ENCODE measurements at places on chromosomes 5 and 9.

DNA sequence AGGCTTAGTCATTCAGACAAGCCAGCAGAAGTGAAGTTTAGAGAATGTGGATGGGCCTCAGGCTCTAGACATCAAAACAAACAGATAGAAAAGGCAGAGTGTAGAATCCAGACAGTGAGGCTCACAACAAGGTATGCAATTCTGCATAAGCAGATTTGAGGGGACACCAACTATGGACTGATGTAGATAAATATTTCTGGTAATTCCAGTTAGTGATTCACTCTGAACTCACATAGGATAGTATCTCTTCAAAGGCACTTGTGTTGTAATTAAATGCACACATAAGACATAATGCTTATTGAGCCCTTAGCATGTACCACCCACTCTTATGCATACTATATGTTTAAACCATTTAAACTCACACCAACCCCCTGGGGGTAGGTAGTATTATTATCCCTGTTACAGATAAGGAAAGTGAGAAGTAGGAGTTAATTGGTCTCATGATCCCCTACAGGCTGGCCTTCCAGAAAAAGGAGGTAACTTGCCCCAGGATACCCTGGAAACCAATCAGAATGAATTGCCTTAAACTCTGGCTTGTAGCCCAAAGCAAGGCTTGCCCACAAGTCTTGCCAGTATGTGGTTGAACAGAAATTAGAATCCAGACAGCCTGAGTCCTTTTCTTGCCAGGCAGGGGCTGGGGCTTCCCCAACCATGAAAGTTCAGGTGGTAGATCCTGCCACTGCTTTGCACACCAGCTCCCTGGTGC, 39.5 kb upstream of the HSPB3 start:
- no peak for DNase-seq

DNA sequence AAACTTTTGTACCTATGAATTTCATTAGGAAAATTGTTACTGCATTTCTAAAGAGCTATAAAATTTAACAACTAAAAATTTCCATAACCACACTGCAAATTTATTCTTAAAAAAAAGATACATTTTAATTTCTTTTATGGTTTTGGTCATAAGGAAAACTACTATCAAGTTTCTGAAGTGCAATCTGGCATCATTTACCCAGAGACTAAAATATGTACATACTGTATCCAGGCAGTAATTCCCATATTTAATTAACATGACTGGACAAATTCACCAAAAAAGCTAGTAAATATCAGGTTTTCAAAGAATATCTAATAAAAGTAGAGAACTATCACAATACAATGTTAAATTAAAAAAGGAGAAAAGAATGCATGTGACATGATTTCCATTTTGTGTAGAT, 20.7 kb downstream of the PUM3 start:
- no peak for DNase-seq

DNA sequence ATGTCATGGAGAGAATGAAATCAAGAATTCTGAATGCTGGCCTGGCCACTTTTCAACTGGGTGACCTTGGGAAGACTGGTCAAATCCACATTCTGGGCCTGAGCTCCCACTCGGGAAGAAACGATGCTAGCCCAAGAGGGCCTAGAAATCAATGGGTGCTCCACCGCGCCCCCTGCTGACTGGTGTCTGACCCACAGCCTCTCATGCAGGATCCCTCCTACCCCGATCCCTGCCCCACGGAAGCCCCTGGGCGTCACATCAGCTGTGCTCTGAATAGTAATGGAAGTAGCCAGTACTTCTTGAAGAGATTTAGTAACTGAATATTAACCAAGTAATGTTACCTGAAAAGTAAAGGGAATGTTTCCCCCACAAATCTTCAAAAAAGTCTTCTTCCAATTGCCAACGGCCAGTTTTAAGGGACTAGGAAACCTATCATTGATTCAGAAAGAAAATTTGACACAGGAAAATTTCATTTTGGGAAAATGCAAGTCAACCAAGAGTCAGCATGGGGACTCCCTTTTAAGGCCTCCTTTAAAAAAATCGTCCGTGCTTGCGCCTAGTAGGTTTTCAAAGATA, 43.9 kb downstream of the CRB2 start:
- no peak for DNase-seq

DNA sequence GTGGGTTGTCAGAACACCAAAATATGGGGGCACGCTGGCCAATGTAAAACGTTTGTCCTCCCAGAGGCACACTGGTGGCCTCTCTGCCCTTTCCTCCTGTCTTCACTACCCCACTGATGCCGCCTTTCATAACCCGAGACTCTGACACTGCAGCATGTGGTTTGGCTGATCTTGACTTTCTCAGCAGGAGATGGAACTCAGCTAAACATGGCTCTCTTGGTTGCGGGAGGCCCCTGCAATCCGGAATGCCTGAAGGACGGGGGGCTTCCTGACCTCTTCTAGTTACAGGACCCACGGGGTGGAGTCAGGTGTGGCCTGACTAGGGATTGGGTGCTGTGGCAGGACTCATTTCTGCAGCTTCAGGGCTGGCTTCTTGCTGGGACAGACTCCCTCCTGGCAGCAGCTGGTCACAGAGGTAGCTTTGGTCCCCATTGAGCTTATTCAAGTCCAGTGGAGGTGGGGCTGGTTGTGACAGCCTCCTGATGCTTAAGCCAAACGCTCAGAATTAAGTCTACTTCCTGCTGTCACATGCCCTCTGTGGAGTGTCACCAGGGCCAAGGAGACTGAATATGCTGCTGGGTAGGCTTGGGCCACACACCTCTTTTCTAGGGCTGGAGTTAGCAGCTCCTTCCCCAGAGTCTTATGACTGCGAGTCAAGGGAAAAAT, 44.2 kb downstream of the NXNL2 start:
- DNase-seq, result no peak

- DNase-seq, result no peak
Measured at GRCh38 chr5:160033546-160034252, 24.8 kb downstream of the TTC1 start.

DNA sequence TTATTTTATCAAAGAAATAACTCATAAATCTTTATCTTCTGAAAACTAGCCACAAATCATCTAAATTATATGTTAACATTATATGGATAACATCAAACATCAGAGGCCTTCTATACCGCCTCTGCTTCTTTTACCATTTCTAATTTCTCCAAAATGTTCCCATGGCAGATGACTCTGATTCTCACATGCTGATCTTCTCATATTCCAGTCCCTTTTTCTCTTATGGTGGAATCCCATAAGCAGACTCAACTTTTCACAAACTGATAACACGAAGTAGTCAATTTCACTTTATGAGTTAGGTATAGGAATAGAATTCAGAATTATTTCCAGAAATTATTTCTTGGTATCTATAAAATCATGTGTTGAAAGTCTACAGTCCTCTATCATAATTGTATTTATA, 212.3 kb downstream of the ENC1 start:
- no peak for DNase-seq

- DNase-seq, result no peak
Measured at GRCh38 chr5:142520885-142521284, 165.0 kb downstream of the FGF1 start.

DNA sequence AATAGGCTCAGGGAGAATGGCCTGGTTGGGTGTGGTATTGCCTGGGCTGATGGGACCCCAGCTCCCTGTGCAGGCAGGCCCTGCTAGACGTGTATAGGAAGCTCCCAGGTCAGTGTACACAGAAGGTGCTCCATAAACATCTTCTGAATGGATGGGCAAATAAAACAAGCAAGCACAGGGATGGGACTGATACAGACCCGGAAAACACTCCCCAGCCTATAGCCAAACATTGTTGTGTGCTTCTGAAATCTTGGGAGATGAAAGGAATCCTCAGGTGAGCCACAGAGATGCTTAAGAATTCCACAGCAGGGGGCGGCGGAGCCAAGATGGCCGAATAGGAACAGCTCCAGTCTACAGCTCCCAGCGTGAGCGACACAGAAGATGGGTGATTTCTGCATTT, 151.8 kb downstream of the ENTREP1 start:
- DNase-seq, result no peak

DNA sequence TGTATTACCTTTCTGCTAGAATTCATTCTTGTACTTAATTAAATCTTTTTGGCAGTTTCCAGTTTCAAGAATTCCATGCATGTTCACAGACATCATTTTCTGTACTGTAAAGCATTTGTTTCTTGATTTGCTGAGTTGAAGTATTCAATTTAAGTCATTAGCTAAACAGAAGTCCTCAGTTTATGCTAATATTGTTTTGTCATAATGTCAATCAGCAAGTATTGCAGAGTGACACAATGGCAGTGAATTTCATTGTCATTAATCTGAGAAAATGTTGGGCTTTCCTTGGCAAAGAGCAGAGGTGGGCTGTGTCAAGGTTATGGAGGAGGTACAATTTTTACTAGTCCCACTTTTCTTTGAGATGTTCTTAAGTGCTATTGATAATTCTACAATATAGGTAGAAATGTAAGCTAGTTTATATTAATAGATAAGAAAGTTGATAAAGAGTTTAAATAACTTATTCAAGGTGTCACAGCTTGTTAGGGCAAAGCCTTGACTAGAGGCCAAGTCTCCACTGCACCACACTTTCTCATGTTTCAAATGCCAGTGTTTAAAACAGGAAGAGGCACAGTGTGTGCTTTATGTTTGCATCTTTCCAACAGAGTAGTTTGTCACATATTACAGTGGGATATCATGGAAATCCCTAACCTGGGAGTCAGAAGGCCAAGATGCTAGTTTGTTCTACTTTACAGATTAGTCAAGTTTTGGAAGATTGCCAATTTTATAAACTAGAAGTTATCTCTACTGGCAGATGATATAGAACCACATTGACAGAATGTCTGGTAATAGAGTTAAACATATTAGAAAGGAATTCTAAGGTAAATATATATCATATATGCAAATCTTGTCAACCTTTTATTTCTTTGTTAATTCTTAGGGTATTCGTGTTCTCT, 56.3 kb downstream of the SLF1 start:
- DNase-seq, result no peak

DNA sequence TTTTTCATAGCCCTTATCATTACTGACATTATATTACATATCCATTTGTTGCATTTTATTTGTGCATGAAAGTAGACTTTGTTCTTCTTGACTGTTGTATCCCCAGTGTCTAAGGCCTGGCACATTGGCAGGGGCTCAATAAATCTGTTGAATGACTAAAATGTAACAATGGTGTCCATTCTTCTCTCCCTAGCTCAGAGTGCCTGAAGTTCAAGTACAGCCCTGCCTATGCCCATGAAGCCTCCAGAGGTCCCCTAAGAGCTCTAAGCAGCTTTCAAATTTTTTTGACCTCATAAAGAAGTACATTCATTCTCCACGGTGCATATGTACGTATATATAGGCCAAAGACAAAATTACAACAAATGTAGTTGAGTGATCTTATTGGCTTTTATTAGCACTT, 4.2 kb upstream of the BSPRY start:
- DNase-seq, result no peak

DNA sequence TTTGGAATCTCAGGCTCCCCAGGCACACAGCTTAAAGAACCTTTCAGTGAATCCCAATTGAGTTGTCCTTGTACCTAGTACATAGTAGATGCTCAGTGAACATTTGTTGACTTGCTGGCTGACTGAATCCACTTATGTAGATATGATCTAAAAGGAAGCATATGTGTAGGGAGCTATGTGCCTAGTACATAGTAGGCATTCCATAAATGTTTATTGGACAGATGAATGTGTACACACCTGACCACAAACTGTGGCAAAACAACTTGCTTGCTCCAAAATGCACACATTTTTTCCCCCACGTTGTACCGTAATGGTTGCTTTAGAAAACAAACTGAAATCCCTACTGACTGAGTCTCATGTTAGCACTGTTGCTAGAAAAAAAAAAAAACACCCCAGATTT, 80.2 kb upstream of the IL12B start:
- no peak for DNase-seq

GRCh38 chr5:41048986-41049385, 22.2 kb downstream of the MROH2B start:
- no peak for DNase-seq

GRCh38 chr5:143341807-143342570, 61.5 kb downstream of the NR3C1 start:
- DNase-seq, result no peak

DNA sequence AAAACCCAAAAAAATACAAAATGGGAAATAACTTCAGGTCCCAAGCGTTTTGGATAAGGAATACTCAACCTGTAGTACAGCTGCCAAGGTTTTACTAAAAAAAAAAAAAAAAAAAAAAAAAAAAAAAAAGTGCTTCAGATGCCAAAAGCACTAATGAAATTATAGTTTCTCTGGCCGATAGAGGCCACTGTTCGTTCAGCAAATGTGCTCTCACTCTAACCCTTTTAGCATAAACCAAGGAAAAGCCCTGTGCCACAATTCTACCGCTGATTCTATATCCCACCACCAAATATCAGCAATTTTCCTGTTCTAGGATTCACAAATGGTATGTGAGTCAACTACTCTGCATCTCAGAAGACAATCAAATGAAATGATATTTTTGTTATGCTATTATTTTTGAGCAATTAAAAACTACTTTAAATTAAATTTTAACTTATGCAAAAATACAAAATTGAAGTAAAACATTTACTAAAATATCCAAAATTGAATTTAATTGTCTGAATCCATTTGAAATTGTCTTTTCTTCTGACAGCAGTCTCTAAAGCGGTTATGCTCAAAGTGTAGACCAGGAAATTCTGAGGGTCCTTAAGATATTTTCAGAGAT, 79.8 kb downstream of the RICTOR start:
- DNase-seq, result peak; percentile 9

GRCh38 chr9:109427886-109428285, 70.2 kb downstream of the PTPN3 start:
- no peak for DNase-seq

- no peak for DNase-seq
Measured at GRCh38 chr9:136994180-136994887, 2.0 kb downstream of the CLIC3 start.

- no peak for DNase-seq
Measured at GRCh38 chr5:72170101-72170500, 62.8 kb downstream of the MAP1B start.

GRCh38 chr5:14504816-14505215, 76.8 kb upstream of the OTULINL start:
- DNase-seq, result no peak

DNA sequence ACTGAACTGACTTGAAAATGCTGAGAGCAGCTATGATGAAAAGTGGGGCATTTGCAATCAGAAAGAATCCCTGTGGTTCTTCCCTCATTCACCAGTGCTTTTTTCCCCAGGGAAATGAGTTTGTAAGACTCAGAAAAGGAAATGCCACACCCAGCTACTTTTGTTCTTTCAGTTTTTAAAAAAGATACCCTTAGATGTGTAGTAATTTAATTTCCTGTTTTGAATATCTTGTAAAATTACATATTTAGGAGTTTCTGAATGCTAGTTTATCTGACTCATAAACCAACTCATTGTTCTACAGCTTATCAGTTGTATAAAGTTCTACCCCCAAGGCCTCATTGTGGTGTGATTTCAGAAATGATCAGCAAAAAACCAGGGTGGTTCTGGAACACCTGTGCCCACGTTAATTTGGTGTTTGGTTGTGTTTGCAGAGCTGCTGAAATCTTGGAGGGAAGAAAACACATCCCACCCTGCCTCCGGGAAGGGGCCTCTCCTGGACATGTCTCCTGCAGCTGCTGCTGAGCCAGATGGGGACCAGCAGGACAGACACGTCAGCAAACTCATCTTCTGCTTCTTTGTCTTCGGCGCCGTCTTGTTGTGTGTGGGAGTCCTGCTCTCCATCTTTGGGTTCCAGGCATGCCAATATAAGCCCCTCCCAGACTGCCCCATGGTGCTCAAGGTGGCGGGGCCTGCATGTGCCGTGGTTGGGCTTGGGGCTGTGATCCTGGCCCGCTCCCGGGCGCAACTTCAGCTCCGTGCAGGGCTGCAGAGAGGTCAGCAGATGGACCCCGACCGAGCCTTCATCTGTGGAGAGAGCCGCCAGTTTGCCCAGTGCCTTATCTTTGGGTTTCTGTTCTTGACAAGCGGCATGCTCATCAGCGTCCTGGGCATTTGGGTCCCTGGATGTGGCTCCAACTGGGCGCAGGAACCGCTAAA, 2.8 kb downstream of the TMEM171 start:
- no peak for DNase-seq
